ENCODE measurements at places on chromosomes 2 and 18.
A peak's percentile ranks its signal among the peaks of the same experiment; 100 is the strongest.

DNA sequence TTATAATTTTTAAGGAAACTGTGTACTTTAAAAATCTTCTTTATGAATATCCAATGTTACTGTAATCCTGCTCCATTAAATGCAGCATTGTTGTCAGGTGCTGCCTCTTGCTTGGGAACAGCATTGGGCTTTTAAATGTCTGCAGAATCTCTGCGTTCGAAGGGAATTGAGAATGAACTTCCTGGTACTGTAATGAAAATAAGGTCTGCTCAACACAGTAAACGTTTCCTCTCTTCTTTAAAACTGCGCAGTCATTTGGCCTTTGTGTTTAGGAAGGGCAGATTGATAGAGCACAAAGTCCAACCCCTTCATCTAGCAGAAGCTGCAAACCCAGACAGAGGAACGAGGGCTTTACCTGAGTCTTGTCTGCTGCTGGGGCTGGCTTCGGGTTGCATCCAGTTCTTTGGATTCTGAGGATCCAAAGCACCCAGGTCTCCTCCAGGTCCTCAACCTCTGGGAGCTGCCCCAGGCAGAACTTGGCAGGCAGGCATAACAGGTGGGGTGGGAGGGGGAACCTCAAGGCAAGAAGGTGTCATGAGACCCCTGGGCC lies 104.5 kb downstream of the UGGT1 start:
- no peak for DNase-seq

GRCh38 chr2:3034396-3034795 lies 343.2 kb downstream of the EIPR1 start:
- DNase-seq: no peak

DNA sequence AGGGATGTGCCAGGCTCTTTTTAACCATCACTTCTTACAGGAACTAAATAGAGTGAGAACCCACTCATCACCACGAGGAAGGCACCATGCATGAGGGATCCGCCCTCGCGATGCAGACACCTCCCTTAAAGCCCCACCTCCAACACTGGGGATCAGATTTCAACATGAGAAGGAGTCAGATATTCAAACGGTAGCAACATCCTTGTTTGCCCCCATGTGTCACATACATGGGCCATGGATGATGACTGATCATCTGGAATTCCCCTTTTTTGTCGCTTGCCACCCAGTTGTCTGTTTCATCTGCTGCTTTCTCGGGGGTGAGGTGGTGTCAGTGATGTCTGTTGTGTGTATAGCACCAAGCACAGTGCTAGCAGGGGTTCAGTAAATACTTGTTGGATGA lies 57.9 kb downstream of the NCK2 start:
- DNase-seq: peak; percentile 80

- no peak for DNase-seq
Observed at GRCh38 chr2:101408925-101409324, 21.6 kb upstream of the CREG2 start.

- no peak for DNase-seq
Observed at GRCh38 chr2:177464549-177464948, 72.0 kb downstream of the AGPS start.

GRCh38 chr2:189096769-189097447 lies 82.7 kb downstream of the COL5A2 start:
- no peak for DNase-seq
